ENCODE measurements at places on chromosomes 5 and 9.

GRCh38 chr5:8892926-8893325, 652.9 kb downstream of the SEMA5A start:
- no peak overlapping the region for H3K4me3 ChIP-seq
- no peak overlapping the region for H3K27ac ChIP-seq
- no peaks in the 10 kb centered on the region for H3K4me1 ChIP-seq
- H3K36me3 ChIP-seq = no peaks in the 10 kb centered on the region
- no peaks in the 10 kb centered on the region for H3K27me3 ChIP-seq
- DNase-seq = no peak

GRCh38 chr5:143877196-143877595, 65.2 kb downstream of the HMHB1 start:
- H3K4me3 ChIP-seq = no peak overlapping the region
- H3K27me3 ChIP-seq = peaks cover 5% of the 10 kb centered on the region
- H3K4me1 ChIP-seq = no peaks in the 10 kb centered on the region
- H3K36me3 ChIP-seq = no peaks in the 10 kb centered on the region
- no peak for DNase-seq

DNA sequence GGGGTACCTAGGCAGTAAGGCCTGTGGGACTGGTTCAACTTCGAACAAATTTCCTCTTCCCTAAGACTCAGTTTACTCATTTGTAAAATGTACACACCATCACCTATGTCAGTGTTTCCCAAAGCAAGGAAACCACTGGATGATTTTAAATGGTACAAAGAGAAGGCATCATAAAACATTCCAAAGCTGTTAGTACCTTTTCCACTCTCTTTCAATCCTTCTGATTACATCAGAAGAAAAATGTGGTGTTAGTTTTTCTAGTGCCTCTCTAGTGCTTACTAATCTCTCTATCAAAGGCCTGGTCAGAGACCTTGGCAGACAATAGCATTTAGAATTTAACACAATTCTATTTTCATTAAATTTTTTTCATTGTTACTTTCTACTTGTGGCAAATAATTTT, 18.1 kb downstream of the NR6A1 start:
- no peak overlapping the region for H3K4me3 ChIP-seq
- H3K36me3 ChIP-seq = no peaks in the 10 kb centered on the region
- H3K27me3 ChIP-seq = peaks cover 52% of the 10 kb centered on the region
- H3K4me1 ChIP-seq = no peaks in the 10 kb centered on the region
- H3K27ac ChIP-seq = no peak overlapping the region
- no peak for DNase-seq

- H3K27me3 ChIP-seq = peaks cover 43% of the 10 kb centered on the region
- peaks cover 2% of the 10 kb centered on the region for H3K36me3 ChIP-seq
- no peak overlapping the region for H3K27ac ChIP-seq
- H3K4me1 ChIP-seq = peaks cover 15% of the 10 kb centered on the region
- H3K4me3 ChIP-seq = no peak overlapping the region
Observed at GRCh38 chr5:531749-532315, 7.6 kb upstream of the SLC9A3 start.

DNA sequence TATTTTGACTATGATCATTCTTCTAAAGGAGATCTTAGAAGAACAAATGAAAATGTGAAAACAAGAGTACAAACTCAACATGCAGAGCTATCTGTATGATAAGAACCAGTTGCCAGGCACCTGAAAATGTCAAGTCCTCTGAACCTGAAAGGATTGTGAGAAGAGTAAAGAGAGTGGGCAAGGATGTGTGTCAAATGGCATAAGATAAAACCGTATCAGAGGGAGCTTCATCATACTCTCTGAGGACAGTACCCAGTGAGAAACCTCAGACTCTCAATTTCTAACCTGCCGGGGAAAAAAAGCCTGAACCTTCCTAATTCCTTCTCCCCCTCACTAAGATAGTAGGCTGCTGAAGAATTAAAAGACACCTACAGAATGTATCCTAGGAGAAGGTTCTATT, 6.8 kb downstream of the ETF1 start:
- no peak overlapping the region for H3K4me3 ChIP-seq
- H3K36me3 ChIP-seq = peaks cover 31% of the 10 kb centered on the region
- peak overlapping the region; percentile 71 for H3K27ac ChIP-seq
- H3K4me1 ChIP-seq = peaks cover 60% of the 10 kb centered on the region
- no peak for DNase-seq

All from effector memory CD8-positive, alpha-beta T cell (primary cell).